SK-N-MC (cell line): ENCODE measurements at places on chromosomes 7 and 10.

DNA sequence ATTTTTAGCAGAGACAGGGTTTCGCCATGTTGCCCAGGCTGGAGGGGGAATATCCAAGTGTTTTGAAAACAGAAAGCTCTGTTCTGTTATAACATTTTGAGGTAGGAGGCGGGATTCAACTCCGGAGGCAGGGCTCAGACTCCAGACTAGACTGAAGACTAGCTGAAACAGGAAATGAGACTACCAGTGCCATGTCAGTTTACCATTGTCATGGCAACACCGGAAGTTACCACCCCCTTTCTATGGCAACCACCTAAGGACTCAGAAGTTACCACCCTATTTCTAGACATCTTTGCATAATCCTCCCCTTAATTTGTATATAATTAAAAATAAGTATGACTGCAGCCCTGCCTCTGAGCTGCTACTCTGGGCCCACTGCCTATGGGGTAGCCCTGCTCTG lies 1069.1 kb upstream of the AUTS2 start:
- peak; percentile 37 for DNase-seq

GRCh38 chr7:92221766-92222165 lies 23.9 kb downstream of the KRIT1 start:
- DNase-seq: no peak

GRCh38 chr10:125094806-125095205 lies 65.6 kb downstream of the CTBP2 start:
- DNase-seq: no peak

- no peak for DNase-seq
These were observed 312.3 kb upstream of the ZNF32 start for GRCh38 chr10:43960981-43961380.

- no peak for DNase-seq
These were observed 2.6 kb downstream of the CAMK2B start for GRCh38 chr7:44322631-44323363.

DNA sequence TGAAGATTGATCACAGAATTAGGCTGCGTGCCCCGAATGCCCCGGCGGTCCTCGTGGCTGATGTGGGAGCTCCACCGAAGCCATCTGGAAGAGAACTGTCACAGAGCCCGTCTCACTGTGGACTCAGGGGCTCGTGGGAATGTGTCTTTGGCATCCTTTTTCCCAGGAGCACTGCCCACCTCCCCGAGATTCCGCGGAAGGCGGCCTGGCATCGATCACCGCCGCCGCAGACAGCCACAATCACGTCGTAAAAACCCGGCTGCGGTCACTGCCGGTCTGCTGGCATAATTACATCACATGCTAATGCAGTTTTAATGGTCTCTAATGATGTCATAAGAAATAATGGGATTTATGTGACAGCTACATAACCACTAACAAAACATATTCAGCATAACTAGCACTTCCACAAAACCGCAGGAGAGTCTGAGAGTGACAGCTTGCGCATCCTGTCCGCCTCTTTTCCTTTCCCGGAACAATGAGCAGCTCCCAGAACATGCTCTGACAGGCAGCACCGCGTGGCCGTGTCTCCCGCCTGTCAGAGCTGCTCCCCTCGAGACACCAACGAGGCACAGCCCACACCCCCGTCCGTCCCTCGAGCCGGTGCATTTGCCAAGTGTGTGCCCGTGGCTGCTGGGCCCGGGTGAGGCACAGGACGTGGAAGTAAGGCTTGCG lies 490.0 kb downstream of the PTPRN2 start:
- no peak for DNase-seq

GRCh38 chr7:31398815-31399214 lies 58.3 kb upstream of the NEUROD6 start:
- no peak for DNase-seq

GRCh38 chr10:89134963-89135362 lies 72.2 kb downstream of the CH25H start:
- DNase-seq: no peak

DNA sequence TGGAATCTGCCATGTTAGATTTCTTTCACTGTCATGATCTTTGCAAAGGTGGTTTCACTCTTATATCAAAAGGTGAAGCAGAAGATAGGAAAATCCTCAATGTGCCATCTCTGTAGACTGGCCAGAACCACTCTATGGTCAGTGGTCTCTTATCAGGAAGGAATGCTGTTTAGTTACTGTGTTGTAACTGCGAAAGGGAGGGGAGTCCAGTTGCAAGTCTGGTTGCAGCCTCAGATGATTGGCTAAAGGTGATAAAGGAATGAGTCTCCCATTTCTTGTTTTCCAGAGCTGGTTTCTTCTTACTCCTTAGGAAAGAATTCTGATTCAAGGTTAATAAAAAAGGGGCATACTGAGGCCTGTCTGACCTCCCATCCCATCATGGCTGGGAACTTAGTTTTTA lies 58.2 kb upstream of the ICA1 start:
- DNase-seq: no peak

GRCh38 chr10:51487576-51487975 lies 211.8 kb downstream of the CSTF2T start:
- DNase-seq: no peak

- no peak for DNase-seq
These were observed 36.2 kb downstream of the GOT1 start for GRCh38 chr10:99394256-99394655.

- DNase-seq: no peak
These were observed 31.2 kb downstream of the DMBT1 start for GRCh38 chr10:122591736-122592135.

- no peak for DNase-seq
These were observed 145.0 kb downstream of the PLPP4 start for GRCh38 chr10:120601999-120602398.

DNA sequence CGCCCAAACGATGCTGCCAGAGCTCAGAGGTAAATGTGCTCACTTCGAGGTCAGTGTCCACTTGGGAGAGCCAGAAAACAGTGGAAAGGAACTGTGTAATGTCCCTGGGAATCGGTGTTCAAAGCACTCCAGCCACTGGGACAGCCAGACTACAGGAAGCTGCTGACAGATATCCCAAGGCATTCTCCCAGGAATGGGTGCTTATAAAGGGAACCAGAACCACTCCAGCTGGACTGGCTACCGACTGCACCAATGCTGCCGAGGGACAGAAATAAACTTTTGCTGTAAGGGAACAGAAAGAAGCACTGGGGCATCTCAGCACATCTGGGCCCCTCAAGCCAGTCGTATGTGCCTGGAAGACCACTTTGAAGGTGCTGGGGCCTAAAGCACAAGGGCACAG lies 76.7 kb downstream of the ATXN7L1 start:
- no peak for DNase-seq

GRCh38 chr10:44930904-44931620 lies 19.9 kb downstream of the TMEM72 start:
- DNase-seq: no peak

GRCh38 chr7:134315679-134316538 lies 821 bp downstream of the SLC35B4 start:
- DNase-seq: no peak

DNA sequence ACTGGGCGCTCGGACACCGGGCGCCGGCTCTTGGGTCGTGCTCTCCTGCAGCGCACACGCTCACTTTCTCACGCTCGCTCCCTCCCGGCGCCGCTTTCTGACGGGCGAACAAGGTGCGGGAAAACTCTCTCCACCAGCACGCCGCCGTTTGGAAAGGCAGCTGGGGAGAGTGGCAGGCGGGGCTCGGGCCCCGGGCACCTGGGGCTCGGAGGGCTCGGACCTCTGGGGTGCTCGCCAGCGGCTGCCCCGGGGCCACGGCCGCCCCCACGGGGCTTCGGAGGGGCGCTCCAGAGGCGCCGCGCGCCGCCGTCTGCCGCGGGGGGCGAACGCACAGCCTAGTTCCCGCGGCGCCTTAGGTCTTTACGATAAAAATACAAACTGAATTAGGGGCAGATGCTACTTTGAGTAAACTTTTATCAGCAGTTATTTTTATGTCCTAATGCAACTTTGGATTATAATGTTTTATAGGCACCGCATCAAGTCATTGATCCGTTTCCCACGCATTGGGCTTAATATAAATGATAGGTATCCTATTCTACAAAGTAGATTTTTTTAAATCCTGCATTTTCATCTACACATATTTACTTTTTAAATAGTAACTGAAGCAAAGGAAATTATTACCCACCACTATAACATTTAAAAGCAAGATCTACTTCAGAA lies 535 bp upstream of the EPC1 start:
- DNase-seq: no peak

DNA sequence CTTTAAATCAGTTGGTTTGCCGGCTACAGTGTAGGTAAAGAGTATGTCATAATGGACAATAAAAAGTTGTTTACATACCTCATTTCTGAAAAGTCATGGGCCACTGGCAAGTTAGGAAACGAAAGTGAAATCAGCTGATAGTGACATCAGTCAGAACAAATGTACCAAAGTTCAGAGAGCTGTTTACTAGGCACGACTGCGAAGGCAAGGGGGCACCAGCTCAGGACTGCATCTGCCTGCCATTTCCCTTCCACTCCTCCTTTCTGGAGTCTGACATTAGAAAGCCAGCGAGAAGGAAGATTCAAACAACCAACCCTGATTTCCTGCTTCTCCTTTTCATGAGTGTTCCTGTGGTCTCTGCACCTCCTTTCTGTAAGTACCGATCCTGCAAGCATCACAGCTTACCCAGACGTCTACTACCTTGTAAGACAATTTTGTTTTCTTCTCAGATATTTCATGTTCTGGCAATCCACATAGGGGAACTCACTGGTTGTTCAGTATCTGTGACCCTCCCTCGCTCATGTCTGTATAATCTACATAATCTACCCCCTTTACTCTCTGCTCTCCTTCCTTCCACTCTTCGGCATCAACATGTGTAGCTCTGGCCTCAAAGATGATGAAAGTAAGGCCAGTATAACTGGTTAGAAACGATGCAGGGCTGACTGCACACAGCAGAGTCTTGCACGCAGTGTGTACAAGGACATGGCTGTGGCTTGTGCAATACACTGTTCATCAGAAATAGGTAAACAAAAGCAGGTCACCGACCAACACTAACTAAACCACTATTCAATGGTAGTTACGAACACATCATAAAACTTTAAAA lies at the start of gene TMEM140:
TMEM140 (plus strand) TSS at position 174 of the 823 bp plus-strand sequence. CDS start 16,370 bp downstream, outside the sequence.
- DNase-seq: no peak

DNA sequence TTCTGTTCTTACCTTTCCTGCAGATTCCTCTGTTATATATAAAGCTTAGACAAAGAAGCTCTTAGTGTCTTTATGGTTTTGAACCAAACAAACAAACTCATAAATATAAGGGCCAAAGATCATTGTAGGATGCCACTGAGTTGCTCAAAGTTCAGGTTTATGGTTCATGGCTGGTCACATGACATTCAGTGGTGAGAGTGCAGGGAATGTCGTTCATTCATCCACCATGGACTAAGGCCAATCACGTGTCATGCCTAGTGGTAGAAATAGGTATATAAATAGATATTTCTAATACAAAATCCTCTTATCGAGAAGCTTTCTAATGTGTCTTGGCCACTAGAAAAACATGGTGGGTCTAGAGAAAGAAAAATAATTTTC lies 119.4 kb downstream of the GATA3 start:
- DNase-seq: no peak

DNA sequence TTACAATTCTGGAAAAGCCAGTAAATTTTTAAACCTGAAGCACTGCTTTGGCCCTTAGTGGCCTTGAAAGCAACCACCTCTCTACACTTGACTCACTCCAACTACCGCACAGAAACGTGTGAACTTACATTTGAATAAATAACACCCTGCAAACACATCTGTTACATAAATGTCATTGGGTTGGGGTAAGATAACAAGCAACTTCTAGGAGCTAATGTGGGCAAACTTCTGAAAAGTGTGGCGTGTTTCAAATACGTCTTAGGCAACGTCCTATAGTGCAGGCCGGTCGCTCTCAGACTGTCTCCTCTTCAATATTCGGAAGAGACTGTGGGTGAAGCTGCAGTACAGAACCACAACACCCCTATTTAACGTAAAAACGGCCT lies 474 bp downstream of the ORC5 start:
- no peak for DNase-seq

DNA sequence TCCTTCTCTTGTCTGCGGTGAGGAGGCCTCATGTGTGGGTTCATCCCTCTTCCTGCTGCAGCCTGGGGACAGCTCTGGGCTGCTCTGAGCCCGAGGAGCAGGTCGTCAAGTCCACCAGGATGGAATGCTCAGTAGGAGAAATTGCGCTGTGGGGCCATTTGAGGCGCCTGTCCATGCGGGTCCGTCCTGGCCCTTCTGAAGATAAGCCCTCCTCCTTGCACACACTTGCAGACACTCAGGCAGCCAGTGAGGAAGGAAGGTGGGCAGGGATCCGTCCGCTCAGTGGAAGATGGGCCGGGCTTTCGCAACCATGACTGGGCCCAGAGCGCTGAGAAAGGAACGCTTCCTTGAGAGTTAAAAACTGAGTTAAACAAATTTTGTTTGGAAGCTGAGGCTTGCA lies 356.8 kb downstream of the GLRX3 start:
- no peak for DNase-seq

GRCh38 chr7:82762880-82763279 lies 319.3 kb upstream of the CACNA2D1 start:
- DNase-seq: no peak

DNA sequence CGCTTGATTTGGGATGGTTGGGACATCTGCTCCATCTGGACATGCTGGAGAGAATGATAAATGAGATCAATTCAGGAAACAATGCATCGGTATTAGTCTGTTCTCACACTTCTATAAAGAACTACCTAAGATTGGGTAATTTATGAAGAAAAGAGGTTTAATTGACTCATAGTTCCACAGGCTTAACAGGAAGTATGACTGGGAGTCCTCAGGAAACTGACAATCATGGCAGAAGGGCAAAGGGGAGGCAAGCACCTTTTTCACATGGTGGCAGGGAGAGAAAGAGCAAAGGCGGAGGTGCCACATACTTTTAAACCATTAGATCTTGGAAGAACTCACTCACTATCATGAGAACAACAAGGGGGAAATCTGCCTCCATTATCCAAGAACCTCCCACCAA lies 16.8 kb upstream of the TSPAN12 start:
- DNase-seq: no peak

DNA sequence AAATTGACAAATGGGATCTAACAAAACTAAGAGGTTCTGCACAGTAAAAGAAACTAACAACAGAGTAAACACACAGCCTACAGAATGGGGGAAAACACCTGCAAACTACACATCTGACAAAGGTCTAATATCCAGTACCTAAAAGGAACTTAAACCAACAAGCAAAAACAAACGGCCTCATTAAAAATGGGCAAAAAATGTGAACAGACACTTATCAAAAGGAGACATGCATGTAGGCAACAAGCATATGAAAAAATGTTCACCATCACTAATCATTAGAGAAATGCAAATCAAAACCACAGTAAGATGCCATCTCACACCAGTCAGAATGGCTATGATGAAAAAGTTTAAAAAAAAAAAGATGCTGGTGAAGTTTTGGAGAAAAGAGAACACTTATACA lies 197.4 kb downstream of the KBTBD2 start:
- DNase-seq: no peak

- DNase-seq: no peak
These were observed 147.9 kb upstream of the FZD8 start for GRCh38 chr10:35789996-35790395.

- no peak for DNase-seq
These were observed 11.2 kb downstream of the IL2RA start for GRCh38 chr10:6050801-6051445.
